ENCODE measurements at places on chromosomes 1 and 21.

GRCh38 chr1:167678838-167679237, 42.9 kb upstream of the MPZL1 start:
- DNase-seq, result no peak

- peak; percentile 58 for DNase-seq
These were observed 54.8 kb upstream of the CNTN2 start for GRCh38 chr1:204988196-204988595.

- no peak for DNase-seq
These were observed 29.6 kb downstream of the DMRTA2 start for GRCh38 chr1:50393522-50394120.

- DNase-seq, result no peak
These were observed 52.1 kb upstream of the CD5L start for GRCh38 chr1:157893686-157894085.

- peak; percentile 45 for DNase-seq
These were observed 38.8 kb upstream of the RASAL2 start for GRCh38 chr1:178055093-178055492.

GRCh38 chr1:164559342-164560051, 513 bp downstream of the PBX1 start:
- DNase-seq, result no peak

GRCh38 chr21:43644609-43645008, 14.7 kb downstream of the HSF2BP start:
- no peak for DNase-seq

DNA sequence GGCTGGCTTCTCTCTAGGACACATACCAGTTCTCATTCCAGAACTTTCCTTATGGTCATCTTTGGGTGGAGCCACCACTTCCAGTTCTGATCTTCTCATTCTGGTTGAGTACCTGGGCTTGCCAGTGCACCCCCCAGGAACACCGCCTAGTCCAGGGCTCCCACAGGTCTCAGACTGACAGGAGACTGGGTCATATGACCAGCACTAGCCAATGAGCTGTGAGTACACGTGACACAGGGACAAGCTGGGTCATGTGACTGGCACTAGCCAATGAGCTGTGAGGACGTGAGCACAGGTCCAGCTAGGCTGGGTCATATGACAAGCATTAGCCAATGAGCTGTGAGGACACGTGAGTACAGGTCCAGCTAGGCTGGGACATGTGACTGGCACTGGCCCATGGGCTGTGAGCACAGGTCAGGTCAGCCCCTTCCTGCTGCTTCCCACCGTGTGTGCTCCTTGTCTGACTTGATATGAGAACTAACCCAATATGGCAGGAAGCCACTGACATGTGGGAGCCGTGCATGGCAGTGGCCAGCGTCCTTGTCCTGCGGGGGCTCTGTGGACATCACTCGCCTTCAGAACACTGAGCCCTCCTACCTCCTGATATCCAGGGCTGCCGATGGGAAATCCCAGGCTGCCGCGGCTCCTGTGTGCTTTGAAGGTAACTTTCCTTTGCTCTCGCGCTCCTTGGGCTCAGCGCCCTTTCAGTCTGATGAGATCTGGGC, 22.7 kb downstream of the KRTAP10-1 start:
- peak; percentile 64 for DNase-seq

GRCh38 chr1:206512851-206513180, 5.5 kb downstream of the RASSF5 start:
- DNase-seq, result no peak

DNA sequence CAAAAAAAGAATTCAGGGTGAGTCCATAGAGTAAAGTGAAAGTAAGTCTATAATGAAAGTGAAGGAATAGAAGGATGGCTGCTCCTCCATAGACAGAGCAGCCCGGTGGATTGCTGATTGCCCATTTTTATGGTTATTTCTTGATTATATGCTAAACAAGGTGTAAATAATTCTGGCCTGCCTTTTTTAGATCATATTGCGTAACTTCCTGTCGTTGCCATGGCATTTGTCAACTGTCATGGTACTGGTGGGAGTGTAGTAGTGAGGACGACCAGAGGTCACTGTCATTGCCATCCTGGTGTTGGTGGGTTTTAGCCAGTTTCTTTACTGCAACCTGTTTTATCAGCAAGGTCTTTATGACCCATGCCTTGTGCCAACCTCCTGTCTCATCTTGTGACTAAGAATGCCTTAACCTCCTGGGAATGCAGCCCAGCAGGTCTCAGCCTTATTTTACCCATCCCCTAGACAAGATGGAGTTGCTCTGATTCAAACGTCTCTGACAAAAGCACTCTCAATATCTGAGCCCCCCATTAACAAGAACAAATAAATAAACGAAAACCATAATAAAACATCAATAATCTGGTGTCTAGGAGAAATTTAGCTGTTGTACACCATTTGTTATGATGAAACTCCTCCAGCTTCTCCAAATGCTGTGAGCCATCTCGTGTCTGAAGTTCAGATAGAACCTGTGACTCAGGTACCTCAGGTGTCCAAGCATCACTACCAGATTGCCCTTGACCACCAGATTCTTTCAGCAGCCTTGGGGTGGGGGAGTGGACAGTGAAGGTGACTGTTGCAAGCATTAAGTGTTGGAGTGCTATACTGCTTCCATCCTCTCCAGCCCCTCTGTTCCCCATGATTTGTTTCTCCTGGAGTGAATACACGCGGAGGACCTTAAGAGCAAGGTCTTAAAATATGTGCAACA, 36.0 kb downstream of the EBNA1BP2 start:
- DNase-seq, result no peak

DNA sequence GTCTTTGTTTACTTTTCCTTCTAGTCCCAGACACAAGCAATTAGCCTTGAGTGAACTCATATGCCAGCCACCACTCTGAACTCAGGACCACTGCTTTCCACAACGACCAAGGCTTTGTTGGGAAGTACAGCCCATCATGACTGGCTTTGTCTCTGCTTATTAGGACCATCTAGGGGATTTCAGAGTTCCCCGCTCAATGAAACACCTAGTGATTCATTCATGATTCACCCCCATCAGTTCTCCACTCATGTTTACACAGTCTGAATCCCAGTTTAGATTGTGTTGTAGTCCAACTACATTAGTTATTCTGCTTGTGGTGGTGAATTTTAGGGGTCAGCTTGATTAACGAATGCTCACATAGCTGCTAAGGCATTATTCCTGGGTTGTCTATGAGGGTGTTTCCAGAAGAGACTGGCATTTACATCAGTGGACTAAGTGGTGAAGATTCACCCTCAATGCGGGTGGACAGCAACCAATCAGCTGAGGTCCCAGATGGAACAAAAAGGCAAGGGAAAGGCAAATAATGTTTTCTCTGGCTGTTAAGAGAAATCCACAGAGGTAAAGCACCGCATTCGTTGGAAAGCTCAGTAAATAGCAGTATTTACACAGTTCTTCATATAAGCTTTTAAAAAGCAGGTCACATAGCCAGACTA, 122.7 kb downstream of the RGS21 start:
- DNase-seq, result no peak

DNA sequence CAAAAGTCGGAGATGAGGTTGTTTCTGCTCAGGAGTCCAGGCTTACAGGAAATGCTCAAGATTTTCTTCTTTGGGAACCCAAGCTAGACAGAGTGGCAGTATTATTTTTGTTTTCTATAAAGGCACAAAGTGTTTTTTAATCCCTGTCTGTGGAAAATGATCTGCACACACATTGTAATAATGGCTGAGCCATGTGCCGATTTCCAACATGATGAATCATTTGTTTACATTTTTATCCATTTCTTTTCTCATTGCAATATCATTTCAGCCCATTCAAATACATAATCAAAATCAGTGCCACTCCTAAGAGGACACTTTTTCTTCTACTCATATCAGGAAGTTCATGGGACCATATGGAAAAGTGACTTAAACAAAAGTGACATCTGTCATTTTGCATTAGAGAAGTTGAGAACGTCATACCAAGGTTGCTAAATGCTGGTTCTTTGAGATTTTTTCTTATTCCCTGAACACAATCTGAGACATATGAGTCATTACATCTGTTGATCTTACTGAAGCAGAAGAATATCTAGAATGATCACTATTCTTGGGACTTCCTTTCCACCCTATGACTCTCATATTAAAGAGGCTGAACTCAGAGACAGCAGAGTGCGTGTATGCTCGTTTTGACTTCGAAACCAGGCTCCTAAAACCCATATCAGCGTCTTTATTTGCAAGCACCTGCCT, 44.9 kb downstream of the ACTA1 start:
- no peak for DNase-seq

- no peak for DNase-seq
These were observed 453 bp downstream of the CDKN2C start for GRCh38 chr1:50970509-50970887.

DNA sequence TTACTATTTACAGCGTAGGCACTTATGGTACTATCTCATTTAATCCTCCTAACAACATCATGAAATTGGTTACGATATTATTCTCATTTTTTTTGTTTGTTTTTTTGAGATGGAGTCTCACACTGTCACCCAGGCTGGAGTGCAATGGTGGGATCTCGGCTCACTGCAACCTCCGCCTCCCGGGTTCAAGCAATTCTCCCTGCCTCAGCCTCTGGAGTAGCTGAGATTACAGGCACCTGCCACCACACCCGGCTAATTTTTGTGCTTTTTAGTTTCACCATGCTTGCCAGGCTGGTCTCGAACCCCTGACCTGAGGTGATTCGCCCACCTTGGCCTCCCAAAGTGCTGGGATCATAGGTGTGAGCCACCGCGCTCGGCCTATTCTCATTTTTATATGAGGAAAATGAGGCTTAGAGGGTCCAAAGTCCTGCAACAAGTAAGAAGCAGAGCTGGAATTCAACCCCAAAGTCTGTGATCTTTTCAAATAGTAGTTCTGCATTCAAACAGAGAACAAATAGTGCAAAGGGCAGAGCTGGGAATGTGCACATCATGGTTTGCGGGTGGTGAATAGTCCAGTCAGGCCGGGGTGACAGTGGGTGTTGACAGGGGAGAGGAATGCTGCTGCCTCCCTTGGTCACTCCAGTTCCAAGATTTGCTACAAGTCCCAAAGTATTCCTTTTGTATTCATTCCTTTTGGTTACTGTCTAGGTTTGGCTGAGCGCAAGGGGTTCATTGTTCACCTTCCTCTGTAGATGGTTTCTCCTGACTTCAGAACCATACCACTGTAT, 4.6 kb downstream of the PRUNE1 start:
- no peak for DNase-seq

DNA sequence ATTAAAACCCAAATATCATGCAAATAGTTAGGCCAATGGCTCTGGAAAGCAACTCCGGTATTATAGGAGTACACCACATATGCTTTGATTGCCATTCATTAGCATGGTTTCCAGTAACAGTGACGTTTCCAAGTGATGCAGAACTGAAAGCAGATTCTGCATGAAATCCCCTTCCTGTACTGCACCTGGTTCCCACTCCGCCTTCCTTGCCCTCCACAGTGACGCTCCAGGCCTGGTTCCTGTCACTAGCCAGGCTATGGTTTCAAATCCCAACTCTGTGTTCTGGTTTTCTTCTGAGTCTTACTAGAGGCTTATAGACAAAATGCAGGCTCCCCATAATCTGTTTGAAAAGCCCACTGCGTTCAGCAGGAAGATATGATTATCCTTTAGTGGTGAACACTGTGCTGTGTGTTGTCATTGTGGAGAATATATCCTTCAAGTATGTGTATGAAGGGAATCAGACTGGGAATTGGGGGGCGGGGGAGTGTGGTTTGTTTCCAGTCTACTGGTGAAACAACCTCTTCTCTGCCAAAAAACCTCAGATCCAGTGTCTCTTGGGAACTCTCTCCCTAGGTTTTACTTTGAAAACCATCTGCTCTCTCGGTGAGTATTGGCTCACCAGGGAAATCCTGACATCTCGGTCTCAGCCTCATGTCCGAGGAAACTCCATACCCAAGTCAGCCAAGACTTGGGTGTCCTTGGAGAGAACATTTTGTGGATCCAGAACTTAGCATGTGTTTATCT, 78.7 kb downstream of the TYW3 start:
- no peak for DNase-seq

- DNase-seq, result no peak
These were observed 121.7 kb upstream of the PRDX6 start for GRCh38 chr1:173355281-173356031.

DNA sequence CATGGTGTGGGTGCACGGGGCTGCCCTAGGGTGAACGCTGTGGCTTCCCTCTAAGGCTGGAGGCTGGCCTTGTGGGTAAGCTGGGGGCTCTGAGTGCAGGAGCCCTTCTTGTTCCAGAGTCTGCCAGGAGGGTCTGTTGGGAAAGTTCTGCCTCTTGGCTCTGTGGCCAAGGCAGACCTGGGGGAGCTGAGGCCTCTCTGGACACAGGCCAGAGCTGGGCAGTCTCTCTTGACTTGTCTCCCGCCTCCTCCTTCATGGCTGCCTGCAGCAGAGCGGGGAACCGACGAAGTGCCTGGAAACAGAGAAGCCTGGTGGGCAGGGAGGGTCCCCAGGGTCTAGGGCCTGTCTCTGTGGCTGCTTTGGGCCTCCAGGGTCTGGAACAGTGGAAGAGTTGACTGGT, 30.3 kb upstream of the PEX10 start:
- no peak for DNase-seq

DNA sequence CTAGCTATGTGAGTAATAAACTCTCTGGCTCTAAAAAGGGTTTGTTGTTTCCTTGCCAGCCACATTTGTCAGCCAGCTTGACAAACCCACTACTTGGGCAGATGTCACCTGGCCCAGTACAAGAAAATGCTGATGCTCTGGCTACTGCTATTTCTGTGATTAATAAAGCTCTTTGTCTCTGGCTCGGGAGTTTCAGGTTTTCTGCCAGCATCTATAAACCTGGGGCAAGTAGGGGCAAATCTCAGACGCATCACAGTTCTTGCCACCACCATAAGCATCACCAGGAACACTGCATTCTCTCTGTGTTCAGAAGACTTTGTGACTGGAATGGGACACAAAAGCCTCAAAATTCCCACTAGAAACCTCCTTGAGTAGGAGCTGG, 2.5 kb downstream of the ITLN2 start:
- DNase-seq, result no peak

- DNase-seq, result no peak
These were observed 41.3 kb downstream of the PLPPR4 start for GRCh38 chr1:99305626-99306025.

DNA sequence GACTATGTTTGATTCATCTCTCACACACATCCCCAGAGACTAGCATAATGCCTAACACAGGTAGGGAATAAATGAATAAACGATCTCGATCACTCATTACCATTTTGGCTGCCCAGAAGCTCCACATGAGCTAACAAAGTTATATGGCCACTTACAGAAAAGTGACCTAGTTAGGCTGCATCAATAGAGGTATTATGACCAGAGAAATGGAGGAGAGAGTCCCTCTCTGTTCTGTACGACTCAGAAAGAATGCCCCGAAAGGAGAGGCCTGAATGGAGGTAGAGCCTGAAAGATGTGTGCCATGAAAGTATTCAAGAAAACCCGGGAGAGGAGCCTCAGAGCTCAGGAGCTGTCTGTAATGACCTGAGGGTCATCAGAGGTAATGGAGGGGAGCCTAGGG, 208.2 kb upstream of the GRIK3 start:
- DNase-seq, result no peak

GRCh38 chr1:3133686-3134085, 64.7 kb downstream of the PRDM16 start:
- DNase-seq, result no peak

- no peak for DNase-seq
These were observed 67.0 kb downstream of the NID1 start for GRCh38 chr1:235997931-235998330.

All from HAP-1 (cell line).